ENCODE measurements at places on chromosomes 11 and 22.

DNA sequence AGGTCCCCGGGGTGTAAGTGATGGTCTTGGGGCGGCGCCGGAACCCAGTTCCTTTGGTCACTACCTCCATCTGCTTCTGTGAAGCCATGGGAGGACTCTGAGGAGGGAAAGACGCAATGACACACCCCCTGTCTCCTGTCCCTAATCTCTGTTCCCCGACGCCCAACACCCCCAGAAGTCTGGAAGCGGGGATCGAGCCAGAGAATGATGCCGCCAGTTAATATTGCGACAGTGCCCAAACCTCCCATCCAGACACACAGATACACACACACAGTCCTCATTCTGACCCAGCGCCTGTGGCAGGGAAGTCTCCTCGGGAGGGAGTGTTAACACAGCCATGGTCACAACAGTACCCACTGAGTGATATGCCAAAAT, 352 bp downstream of the C22orf23 start:
- DNase-seq = no peak

DNA sequence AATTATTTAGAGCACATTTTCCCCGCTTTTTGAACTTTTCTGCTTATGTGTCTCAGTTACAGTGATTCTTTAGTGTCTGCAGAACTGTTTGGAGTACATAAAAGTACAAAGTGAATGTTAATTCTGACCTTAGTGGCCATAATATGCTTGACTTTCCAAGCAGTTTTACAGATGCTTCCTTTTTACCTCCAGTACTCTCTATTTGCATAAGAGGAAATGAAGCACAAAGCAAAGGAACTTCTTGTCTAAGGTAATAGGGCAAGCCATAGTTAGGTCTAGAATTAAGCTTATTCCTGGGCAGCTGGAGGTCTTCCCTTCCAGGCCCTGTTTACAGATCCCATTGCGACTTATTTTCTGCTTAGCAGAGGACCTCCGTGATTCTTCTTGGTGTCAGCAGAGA, 3.6 kb downstream of the GTPBP1 start:
- DNase-seq = no peak

GRCh38 chr11:15374418-15374817, 259.7 kb downstream of the INSC start:
- DNase-seq = no peak

DNA sequence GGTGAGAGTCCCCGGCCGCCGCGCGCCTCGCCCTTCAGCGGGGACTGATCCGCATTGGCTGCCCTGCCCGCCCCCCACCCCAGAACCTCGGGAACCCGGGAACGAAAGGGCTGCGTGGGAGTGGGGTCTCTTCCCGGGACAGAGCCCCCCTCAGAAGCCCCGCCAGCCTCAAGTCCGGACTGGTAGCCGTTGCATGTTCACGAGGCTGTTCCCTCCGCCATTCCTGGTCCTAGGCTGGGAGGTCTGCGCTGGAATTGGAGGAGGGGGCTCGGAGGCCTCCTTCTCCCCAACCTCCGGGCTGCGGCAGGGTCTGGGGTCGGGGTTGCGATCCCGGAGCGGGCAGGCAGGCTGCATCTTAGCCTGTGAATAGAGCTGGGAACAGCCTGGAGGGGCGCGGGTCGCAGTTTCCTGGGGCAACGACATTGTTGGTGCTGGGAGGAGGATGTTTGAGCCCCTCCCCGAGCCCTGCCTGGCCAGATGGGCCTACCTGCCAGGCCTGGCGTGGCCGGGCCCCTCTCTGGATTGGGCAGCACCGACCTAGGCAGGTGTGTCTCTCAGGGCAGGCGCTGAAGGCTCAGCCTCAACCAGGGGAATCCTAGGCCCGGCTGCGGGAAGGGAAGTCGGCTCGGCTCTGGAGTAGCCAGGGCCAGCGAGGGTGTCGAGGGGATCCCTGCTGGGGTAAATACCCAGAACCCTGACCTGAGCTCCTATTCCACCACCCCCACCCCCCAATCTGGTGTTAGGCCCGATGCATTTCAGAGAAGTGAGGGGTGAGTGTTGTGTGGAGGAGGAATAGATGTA, 670 bp downstream of the MAPK8IP1 start:
- no peak for DNase-seq

DNA sequence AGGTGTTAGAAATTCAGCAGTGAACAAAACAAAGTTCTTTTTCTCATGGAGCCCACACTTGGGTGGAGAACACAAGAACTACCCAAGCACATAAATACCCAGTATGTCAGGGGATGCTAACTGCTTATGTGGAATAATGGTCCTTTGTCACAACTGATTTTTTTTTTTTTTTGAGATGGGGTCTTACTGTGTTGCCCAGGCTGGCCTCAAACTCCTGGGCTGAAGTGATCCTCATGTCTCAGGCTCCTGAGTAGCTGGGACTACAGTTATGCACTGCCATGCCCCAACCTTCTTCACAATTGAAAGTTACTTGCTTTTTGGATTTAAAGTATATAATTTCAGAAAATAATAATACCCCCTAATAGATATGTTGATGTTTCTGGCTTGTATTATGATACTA, 122.6 kb upstream of the RASSF10 start:
- DNase-seq = no peak

DNA sequence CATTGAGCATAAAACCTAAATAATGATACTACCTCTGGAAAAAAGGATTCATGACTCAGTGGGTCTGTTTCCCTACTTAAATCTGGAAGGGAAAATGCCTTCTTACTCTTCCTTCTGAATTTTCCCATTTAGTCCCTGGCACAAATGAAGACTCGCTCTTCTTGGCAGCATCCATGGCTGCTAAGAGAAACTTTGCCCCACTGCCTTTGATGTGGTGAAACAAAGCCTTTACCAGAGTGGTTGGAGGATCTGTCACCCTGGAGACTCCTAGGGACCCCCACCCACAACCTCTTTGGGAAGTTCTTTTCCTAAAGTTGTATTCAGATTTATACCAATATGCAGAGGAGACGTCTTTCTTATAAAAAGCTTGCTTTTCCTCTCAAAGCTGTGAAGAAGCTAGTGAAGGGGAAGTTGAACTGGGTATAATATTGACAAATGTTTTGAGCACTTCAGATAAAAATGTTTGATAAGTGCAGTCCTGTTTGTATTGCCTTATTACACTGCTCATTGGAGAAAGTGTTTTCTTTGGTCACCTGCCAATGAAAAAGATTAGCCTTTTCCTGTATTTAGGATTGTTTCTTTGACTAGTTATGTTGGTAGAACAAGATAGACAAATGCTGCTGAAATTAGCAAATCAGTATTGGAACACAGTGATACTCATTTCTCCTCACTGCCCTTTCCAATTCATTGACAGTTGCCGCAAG, 77.3 kb downstream of the ARFGAP2 start:
- DNase-seq = no peak

- DNase-seq = no peak
Observed at GRCh38 chr11:78168539-78169477, 19.6 kb downstream of the KCTD21 start.

- no peak for DNase-seq
Observed at GRCh38 chr11:12943311-12943710, 65.8 kb upstream of the RASSF10 start.

DNA sequence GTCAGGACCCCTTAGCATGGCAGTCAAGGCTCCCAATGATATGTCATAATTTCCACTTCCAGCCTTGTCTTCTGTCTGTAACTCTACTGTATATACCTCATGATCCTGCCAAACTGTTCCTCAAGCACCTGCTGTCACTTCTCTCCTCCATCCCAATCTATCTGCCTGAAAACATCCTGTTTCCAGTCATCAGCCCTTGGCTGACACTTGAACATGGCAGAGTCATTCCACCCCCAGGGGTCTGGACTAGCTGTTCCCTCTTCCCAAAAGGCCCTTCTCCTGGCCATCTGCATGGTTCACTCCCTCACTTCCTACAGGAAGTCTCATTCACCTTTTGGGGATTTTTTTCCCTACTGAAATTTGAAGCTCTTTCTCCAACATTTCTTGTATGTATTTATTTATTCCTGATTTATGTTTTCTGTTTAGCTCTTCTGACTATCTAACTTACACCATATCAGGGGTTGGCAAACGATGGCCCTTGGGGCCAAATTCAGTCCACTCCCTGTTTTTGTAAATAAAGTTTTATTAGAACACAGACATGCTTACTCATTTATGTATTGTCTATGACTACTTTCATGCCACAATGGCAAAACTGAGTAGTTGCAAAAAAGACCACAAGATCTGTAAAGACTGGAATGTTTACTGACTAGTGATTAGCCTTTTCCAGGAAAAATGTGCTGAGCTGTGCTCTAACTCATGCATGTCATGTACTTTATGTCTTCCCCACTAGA, 278.4 kb downstream of the KIRREL3 start:
- no peak for DNase-seq

DNA sequence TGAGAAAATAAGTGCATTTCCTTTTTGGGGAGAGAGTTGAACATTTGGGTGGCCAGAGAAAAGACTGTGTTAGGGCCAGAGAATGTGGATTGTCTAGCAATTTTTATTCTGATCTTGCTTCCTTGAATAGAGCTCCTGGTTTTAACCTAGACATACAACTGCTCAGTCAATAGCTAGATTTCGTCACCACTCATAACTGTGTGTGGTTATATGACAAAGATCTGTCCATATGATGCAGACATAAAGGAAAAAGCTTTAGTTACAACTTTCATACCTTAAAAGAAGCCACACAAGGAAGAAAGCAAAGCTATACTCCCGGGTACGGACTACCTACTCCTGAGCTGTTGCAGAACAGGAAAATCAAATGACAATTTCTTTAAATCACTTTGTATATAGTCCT, 37.2 kb downstream of the MS4A6A start:
- DNase-seq = no peak

GRCh38 chr22:22243033-22243680, 1.4 kb upstream of the VPREB1 start:
- no peak for DNase-seq

DNA sequence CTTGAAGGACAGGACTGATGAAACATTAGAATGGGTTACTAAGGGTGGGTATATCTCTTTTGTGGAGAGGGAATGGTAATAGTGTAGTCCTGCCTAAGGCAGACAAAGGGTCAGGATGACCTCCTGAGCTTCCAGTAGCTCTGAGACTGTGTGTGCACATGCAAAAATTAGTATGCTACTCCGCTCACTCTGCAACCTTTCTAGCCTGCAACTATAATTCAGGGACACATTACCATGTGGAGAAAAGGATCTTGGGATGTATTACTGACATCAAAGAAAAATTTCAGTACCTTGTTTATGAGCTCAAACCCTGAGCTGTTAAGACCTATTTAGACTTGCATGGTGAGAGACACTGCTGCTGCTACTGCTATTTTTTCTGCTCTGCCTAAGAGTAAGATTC, 25.4 kb downstream of the LARGE2 start:
- no peak for DNase-seq

DNA sequence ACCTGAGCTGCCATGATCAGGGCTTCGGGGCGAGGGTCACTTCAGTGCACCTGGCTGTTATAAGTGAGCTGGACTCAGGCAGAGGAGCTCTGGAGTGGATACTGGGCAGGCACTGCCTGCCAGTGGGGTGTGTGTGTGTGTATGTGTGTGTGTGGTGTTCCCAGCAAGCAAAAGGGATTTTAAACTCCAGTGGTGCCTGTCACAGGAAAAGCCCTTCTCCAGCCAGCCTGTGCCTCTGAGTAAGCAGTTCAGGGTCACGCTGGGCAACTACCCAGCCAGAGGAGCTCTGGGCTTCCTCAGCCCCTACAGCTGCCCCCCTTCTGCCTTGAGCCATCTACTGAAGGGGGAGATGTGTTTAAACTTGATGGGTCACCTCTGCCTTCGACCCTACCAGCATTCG, 109.0 kb downstream of the OSBP2 start:
- DNase-seq = no peak

GRCh38 chr22:36977401-36977861, 41.8 kb downstream of the TST start:
- DNase-seq = peak; percentile 75

DNA sequence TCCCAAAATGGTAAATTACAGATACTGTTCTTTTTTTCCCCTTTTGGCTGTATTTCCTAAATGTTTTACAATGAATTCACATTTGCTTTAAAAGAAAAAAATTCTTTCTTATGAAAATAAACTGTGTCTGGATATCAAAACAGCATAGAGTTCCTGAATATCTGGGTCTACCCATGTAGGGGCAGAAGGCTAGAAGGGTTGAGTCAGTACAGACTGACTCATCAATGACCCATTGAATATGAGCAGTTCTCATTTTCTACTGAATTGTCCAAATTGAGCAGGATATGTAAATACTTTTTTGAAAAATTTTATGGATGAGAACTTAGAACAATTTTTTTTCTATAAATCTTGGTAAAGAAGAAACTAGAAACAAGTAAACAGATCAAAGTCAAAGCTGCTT, 16.3 kb upstream of the C11orf87 start:
- no peak for DNase-seq

DNA sequence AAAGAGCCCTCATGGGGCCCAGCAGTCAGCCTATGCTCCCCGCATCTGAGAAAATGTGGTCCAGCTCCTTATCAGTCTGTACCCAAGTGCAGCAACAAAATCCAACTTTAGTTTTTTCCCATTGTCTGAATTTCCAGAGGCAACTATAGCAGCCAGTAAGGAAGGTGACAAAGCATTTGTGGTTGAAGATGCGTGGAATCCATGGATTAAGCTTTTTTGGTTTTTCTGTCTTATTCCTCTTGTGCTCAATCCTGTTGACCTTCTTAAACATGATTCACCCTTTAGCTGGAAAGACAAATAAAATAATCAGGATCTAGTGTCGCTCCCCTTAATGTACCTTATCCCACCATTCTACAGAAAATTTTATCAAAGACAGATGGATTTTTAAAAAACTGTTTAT, 14.3 kb downstream of the GDPD4 start:
- no peak for DNase-seq

DNA sequence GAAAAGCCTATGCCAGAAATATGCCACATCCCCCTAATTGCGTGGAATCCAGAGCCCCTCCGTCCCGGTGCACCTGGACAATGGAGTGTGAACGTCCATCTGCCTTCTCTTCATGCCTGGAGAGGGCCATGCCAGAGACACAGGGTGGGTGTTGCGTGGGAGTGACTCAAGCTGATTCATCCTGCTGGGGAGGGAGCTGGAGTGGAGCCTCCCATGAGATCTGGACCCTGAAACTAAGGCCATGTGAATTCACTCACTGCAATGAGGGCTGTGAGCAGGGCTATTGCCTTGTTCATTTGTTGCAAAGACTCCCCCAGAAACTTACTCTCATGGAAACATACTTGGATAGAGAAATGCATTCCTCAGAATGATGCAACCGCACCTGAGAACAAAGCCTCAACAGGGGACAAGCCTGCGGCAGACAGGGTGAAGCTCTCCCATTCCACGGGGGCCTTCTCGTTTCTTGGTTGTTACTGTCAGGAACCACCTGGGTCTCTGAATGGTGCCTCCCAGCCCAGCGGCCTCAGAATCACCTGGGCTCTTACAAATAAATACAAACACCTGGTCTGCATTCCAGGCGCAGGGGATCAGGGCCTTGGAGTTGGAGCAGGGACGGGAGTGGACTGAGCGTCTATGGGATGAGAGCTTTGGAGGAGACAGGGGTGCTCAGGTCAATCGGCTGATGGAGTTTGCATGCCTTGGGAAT, 1031.2 kb downstream of the BRD1 start:
- no peak for DNase-seq
